ENCODE measurements at places on chromosomes 3 and 15.

DNA sequence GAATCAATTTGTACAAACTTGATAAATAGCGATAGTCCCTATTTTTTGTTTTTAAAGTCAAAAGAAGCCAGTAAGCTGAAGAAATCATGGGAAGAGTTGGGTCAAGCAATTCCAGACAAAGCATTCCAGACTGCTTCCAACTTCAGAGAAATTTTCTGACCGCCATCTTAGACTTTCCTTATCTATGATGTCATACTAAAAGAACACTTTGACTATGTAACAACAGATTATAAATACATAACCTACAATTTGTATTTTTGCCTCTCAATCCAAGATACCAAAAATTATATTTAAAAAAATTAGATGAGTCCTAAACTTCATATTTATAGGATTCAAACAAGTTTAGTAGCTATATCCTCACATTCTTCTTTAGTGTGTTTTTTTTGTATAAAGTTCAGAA, 286.2 kb upstream of the KCNH8 start:
- no peak for DNase-seq

DNA sequence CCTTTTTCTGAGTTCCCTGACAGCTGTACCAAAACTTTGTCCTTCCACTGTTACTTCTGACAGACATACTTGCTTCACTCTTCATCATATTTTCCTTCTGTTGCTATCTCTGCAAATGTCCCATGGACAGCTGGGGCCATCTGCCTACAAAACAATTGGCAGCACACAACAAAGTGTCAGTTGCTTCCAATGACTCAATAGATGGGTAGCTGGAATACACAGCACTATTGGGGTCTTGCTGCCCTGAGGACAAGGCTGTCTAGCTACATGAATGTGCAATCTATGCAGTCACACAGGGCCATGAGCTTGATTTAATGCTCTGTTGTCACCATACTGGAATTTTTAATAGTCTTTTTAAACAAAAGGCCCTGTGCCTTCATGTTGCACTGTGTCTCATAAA, 192.8 kb downstream of the DTWD1 start:
- DNase-seq: peak; percentile 60

DNA sequence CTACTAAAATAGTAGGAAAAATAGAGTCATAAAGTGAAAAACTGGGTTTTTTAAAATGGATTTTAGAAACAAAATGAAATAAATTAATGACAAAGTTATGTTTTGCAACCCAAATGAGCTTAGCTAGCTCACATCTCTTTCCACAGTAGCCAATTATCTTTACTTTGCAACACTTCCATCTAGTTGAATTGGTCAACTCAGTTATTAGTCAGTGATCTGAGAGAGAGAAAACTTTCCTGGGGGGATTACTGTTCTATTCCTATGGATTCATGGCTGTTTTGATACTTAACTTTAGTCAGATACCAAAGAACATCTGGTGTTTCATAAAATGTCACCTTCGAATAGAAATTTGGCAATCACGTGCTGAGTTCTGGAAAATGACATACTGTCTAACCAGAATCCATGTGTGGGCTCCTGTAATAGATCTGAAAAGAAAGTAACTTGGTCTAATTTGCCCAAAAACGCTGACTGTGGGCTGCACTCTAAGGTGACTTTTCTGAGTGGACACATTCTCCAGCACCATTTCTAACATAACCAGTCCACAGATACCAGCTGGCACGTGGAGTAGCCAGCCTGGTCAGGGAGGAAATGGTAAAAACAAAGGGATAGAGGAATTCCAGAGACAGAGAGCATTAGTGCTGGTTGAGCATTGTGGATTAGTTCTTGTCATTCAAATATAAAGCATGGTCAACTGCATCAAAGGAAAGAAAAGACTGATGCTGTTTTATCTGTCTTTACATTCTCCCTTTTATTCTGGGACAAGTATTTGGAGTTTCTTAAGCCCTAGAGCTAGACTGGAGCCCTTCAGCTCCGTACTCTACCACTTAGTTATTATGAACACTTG, 45.2 kb upstream of the CCDC80 start:
- peak; percentile 5 for DNase-seq

- no peak for DNase-seq
These were observed 382.9 kb downstream of the OTOL1 start for GRCh38 chr3:161879470-161879869.

GRCh38 chr15:75648156-75649000, 666 bp downstream of the SNX33 start:
- peak; percentile 22 for DNase-seq

DNA sequence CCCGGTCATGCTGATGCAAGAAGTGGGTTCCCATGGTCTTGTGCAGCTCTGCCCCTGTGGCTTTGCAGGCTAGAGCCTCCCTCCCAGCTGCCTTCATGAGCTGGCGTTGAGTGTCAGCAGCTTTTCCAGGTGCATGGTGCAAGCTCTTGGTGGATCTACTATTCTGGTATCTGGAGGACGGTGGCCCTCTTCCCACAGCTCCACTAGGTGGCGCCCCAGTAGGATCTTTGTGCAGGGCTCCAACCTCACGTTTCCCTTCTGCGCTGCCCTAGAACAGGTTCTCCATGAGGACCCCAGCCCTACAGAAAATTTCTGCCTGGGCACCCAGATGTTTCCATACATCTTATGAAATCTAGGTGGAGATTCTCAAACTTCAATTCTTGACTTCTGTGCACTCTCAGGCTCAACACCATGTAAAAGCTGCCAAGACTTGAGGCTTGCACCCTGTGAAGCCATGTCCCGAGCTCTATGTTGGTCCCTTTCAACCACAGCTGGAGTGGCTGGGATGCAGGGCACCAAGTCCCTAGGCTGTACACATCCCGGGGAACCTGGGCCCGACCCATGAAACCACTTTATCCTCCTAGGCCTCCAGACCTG, 238.4 kb upstream of the MDFIC2 start:
- peak; percentile 47 for DNase-seq

GRCh38 chr15:83848315-83849050, 194.6 kb downstream of the ADAMTSL3 start:
- peak; percentile 72 for DNase-seq

DNA sequence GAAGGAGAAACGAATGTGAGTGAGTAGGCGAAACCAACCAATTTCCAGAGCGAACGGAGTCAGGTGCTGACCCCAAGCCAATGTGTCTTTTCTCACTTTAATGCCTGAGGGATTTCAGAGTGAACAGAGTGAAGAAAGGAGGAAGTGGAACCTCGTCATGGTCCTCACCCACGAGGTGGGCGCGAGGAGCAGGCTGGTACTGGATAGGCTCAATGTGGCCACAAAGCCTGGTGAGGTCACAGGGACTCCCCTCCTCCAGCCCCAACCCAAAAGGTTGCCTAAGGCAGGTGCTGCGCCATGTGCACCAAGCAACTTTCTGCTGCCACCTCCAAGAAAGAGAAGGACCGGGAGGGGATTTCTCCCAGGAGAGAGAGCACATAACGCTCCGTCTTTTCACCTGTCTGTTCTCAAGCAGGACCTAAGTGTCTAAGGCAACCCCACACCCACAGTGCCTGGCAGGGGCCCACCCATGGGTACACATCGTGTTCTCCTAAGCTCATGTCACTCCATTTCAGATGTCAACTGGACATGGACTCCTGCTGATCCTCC, 3.8 kb downstream of the NRROS start:
- DNase-seq: no peak

DNA sequence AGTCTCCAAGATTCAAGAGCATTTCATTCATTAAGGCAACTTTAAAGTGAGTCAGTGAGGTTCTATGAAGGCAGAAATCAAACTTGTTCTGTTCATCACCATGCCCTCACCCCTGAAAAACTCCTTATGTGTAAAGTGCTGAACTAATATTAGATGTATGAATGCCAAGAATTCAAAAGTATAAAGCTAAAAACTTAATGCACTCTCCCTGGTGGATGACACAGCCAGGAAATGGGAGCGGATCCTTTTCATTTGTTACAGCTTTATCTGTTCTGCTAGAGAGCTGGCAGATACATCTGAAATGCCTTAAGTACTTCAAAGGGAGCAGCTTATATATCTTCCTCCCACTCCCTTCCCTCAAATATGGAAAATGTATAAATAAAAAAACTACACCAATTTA, 8.2 kb downstream of the TXNRD3 start:
- no peak for DNase-seq

- DNase-seq: peak; percentile 90
These were observed at the start of gene PPP1R2 for GRCh38 chr3:195542698-195543499. Gene PPP1R2, minus strand, starts transcription at chr3:195543325. Its CDS starts 300 bp downstream, at chr3:195543025.

- DNase-seq: peak; percentile 45
These were observed 86.5 kb upstream of the FOXB1 start for GRCh38 chr15:59917504-59918157.

DNA sequence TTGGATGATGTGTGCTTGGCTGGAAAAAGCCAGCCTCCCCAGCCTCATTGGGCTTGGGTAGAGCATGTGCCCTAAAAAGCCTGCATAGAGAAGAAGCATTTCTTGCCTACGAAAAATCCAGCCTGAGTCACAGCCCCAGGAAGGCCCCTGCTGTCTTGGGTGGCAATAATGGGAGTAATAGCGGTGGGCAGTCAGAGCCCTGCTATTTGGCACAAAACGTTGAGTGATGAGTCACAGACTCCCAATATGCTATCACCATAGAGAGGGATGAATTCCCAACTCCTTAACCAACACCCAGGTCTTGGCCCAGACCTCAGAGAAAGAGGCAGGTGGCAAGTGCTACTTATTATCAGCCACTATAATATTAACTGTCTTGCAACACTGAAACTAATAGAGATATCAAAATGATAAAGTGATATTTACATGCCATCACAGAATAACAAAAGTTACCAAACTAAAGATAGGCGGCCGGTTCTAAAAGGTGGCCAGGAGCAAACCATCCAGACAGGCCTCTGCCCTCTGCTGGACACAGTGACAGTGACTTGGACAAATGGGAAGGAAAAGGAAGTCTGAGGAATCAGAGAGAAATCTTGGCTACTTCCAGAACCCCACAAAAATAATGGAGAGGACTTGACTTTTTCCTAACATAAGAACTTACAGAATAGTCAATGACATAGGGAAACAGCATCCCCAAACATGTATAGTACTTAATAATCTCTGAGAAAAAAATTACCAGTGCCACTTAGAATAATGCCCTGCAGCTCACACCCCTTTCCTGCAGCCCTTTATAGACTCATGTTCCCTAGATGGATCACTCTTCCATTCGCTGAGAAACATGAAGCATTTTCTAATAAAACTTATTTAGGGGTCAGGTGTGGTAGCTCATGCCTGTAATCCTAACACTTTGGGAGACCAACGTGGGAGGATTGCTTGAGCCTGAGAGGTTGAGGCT, 51.9 kb upstream of the MUC13 start:
- peak; percentile 97 for DNase-seq

- no peak for DNase-seq
These were observed 12.0 kb upstream of the ATP1B3 start for GRCh38 chr3:141864281-141864970.

GRCh38 chr15:41169781-41170180, 53.7 kb upstream of the INO80 start:
- DNase-seq: no peak

DNA sequence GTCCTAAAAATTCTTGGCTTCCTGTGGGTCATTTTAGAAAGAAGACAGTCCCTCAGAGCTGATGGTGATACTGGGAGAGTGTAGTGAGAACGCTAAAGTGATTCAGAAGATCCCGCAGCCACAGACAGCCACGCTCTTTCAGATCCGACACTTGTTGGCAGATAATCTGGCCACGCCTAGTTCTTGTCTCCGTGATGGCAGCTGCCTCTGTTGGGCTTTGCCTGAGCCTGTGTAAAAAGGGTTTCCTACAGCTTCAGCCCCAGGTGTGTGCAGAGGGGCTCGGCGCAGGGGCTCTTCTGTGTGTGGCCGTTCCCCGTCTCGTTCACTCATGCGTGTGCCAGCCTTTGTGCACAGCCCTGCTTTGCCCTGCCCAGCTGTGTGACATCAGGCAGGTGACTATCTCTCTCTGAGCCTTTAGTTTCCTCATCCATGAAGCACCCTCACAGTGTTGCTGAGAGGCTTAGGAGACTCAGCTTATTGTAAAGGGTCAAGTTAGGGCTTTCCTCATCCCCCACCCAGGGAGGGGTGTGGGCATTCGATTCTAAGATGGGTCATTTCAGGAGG, 6.3 kb downstream of the IRAK2 start:
- DNase-seq: no peak

- no peak for DNase-seq
These were observed 57.6 kb upstream of the BCL6 start for GRCh38 chr3:187802928-187803259.

DNA sequence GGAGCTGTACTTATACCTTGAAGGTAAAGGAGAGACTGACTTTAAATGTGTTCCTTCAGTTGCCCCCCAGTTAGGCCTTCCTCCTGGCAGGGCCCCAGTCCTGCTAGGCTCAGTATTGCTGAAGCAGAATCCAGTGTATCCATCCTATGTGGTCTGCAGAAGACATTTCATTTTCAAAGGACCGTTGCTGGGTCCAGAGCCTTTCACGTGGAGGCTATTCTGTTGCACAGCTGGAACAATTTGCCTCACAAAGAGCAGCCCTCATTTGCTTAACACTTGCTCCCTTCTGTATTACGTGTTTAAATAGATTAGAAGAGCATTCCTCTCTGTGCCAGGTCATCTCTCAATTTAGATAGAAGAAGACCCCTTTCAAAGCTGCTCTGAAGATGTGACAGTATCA, 78.9 kb upstream of the CFAP20DC start:
- DNase-seq: no peak

DNA sequence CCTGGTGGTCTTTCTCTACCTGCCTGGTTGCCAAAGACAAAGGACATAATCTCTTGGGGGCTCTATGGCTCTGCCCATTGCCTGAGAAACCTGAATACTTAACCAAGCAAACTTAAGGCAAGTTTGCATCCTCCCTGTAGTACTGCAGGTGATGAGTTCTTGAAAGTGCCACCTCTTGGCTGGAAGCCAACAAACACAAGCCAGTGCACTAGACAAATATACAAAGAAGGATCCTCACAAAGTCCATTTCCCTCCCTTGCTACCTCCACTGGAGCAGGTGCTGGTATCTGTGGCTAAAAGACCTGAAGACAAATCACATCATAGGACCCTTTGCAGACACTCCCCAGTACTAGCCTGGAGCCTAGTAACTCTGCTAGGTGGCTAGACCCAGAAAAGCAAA, 772.3 kb downstream of the SI start:
- no peak for DNase-seq

DNA sequence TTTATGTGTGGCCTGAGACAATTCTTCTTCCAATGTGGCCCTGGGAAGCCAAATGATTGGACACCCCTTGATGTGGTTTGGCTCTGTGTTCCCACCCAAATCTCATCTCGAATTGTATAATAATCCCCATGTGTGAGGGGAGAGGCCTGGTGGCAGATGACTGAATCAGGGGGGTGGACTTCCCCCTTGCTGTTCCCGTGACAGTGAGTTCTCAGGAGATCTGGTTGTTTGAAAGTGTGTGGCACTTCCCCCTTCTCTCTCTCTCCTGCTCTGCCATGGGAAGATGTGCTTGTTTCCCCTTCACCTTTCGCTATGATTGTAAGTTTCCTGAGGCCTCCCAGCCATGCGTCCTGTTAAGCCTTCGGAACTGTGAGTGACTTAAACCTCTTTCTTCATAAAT, 60.1 kb upstream of the PARL start:
- DNase-seq: no peak
